AG04449 (cell line): ENCODE measurements at places on chromosomes 12 and 14.

DNA sequence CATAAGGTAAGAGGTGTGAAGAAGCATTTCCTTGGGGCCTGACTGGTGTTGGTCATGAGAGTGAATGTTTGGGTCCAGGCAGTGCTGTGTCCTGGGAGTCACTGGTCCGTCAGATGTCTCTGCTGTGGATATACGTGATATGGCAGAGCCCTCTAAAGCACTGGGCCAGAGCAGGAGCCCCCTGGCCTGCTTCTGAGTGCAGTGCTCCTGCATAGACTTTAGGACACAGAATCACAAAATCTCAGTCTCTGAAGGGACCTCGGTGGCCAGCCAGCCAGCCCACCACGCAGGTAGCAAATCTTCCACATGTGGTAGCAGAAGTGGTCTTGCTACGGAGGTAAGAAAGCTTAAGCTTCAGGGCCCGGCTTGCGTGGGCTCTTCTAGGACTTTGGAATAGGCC, 18.5 kb upstream of the AQP2 start:
- no peak for DNase-seq

DNA sequence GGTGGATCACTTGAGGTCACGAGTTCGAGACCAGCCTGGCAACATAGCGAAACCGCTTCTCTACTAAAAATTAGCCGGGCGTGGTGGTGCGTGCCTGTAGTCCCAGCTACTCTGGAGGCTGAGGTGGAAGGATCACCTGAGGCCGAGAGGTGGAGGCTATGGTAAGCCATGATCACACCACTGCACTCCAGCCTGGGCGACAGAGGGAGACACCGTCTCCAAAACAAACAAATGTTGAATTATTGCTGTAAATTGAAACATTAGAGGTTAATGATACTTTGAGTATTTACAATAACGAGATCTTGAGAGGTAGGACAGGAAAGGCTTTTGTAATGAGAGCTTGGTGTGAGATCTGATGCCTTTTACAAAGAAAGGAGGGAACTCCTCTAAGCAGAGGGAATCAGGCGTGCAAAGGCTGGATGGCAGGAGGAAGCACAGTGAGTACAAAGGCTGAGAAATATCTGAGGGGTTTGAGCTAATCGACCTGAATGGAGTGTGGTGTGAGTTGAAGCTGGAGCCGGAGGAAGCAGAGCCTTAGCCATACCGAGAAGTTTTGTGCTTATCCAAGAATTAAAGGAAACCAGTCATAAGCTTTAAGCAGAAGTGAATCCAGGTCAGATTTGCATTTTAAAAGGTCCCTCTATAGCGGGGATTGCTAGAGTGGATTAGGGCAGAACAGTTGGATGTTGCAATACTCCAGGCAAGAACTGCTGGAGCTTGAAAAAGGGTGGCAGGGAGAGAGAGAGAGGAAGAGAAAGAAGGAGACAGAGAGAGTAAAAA, 1.1 kb downstream of the RHNO1 start:
- DNase-seq = no peak

- no peak for DNase-seq
Observed at GRCh38 chr12:1763153-1763552, 57.2 kb upstream of the LRTM2 start.

GRCh38 chr12:113392520-113392919, 11.2 kb downstream of the SDS start:
- no peak for DNase-seq

- peak; percentile 33 for DNase-seq
Observed at GRCh38 chr14:60805841-60806430, 71.4 kb downstream of the MNAT1 start.

DNA sequence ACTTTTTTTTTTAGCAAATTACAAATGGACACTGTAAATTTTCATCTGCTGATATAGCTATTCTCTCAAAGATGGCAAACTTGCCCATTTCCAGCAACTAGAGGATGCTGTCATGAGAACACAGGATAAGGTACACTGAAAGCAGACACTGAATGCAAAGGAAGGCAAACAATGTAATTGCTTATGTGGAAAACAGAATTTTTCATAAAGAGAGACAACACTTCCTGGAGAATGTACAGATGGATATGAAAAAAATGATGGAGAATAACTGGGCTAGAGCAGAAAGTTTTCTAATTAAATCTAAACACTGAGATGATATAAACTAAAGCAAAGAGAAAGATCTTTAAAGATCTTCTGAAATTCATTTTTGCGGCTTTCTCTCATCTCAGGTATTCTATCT, 581 bp downstream of the CD69 start:
- no peak for DNase-seq

- no peak for DNase-seq
Observed at GRCh38 chr14:34983786-34984185, 994 bp downstream of the SRP54 start.

GRCh38 chr12:19066475-19067001, 63.0 kb upstream of the PLEKHA5 start:
- no peak for DNase-seq

GRCh38 chr14:102028733-102029132, 58.1 kb downstream of the HSP90AA1 start:
- peak; percentile 58 for DNase-seq

DNA sequence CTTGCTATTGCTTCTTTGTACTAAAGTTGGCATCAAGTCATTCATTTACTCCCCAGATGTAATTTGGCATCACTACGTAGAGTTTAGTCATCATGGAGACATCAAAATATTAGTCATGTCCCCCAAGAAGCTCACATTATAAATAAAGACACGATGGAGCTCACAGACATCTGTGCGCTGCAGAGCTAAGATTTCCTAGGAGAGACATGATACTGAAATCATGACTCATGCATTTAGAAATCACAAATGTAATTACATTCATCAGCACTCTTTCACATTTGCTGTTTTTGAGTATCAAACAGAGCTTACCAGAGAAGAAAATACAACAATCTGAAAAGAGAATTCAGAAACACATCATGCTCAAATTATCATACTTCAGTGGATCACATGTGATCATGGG, 169.8 kb downstream of the LRIG3 start:
- DNase-seq = peak; percentile 71

- DNase-seq = no peak
Observed at GRCh38 chr12:123398177-123398549, 14.2 kb downstream of the KMT5A start.

- no peak for DNase-seq
Observed at GRCh38 chr14:51014086-51014485, 69.8 kb upstream of the PYGL start.

DNA sequence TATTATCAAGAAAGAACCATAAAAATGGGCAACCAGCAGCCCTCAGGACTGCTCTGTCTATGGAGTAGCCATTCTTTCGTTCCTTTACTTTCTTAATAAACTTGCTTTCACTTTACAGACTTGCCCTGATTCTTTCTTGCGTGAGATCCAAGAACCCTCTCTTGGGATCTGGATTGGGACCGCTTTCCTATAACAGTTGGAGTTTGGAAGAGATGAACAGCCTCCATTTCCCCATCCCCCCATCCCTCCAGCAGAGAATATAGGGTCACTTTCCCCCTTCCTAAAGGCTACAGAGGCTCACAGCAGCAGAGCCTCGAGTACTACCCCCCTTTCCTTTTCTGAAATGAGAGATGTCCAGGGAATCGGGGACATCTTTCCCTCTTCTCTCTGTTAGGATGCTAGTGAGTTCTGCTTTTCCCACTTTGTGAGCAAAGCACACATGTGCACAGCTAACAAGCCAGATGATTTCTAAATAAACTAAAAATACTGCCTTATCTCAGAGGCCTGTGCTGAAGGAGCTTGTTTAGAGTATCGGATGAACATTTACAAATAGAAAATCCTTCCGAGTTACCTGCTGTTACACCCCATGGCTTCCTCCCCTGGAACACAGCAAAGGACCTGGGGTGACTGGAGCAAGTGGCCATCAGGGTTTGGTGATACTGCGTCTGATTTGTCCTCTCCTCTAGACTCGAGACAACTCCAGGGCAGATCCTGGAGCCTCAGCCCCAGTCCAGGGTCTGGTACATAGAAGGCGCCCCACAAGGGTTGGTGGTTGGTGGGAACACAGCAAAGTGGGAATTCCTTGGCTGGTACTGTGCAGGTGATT, 144.2 kb downstream of the SLC38A6 start:
- DNase-seq = no peak

DNA sequence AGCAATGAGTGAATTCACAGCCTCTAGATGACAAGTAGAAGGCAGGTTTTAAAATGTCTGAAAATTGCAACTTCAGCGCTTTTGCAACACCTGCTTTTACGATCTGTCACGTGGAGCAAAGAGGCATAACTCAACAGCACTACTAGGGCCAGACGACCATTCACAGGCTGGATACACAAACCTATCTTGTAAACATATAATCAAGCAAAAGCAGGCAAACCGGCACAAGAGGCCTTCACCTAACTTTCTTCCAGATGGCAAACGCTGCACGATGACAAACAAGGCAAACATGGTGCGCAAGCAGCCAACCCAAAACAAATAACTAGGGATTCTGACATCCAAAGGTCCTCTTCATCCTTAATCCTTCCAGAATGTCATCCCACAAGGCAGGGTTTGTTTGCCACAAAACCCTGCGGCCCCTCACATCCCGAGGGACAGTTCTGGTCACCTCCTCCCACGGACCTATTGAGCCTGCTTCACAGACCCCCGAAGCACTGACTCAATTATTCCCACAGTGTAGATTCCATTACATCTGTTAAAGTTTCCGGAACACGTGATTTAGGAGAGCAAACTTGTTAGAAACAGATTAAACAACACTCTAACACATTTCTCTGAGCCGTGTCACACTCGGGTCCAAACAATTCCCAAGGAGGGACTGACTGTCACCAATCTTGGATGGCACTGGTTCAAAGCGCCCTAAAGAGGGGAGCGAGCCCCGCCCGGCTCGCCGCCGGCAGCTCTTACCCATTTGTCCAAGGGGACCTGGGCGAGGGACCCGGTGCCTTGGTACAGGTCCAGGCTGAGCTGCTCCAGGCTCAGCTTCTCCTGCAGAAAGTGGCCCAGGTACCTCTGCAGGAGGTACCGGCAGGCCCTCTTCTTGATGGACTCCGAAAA, 823 bp downstream of the ATG2B start:
- no peak for DNase-seq

DNA sequence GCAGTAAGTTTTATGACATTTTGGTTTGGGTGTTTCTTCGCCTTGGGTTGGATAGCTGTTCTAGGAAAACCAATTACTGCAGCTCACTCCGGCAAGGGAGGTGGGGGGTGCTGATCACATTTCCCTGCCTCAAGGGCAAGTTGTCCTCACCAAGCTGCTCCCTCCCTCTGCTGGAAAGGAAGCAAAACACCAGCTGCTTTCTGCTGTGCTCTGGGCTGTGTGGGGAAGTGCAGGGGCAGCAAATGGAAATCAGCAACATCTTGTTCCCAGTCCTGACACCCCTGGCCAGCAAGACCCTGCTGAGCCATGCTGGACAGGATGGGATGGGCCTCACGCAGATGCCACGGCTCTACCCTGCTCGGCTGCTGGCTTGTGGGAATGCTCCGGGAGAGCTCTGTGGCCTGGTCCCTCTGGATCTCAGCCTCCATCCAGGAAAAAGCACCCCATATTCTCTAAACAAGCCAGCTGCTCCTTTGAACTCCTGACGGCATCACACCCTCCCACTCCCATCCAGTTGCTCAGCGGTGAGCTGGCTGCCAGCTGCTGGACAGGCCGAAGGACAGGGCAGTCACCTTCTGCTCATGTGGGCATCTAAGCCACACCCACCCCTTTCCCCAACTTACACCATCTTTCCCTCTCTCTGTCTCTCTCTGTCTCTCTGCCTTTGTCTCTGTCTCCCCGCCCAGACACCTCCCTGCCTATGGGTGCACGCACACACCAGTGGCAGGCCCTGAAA, 52.4 kb upstream of the EIF5 start:
- DNase-seq = no peak

DNA sequence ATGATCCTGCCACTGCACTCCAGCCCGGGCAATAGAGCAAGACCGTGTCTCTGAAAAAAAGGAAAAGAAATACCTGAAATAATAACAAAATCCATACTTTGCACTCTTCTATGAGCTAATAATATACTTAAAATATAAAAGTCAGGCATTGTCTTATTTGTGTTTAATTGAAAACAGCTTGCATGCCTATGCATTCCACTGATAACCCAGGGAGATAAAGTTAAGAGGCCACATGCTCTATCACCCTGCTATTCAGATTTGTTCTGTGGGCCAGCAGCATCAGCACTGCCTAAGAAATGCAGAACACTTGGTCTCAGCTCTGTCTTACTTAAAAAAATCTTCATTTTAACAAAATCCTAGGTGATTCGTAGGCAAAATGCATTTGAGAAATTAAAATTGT, 99.2 kb downstream of the LGR5 start:
- DNase-seq = no peak

- no peak for DNase-seq
Observed at GRCh38 chr12:81288651-81289050, 210.8 kb downstream of the ACSS3 start.

GRCh38 chr14:71590131-71590530, 342.1 kb upstream of the RGS6 start:
- DNase-seq = no peak

DNA sequence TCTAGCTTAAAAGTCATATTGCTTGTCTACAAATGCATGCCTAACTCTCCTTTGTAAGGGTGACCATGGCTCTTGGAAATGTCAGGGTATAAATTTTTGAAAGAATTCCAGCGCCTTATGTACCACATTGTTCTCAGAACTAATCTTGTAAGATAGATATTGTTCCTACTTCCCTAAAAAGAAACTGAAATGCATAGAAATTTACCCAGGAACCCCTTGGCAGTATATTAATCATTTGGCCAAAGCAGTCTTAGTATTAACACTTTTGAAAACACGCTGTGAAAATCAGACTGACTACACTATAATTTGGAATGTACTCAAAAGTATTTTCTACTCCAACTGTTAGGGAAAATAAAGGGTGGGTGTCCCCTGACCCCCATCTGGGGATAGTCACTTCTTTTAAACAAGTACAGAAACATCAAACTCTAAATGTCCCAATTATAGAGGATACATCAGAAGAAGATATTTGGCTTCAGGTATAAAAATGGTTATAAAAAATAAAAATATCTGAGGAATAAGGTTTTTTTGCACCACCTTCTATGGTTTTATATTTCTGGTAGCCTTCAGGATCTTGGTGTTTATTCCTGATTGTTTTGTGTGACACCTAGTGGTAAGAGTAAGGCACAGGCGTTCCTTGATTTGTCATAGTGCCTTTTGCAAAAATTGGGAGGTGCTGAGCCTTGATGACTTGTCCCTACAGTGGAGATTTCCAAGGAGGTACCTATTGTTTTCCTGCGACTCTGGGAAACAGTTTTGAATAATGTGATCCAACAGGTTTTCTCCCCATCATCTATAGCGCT, 2.2 kb upstream of the NFKBIA start:
- no peak for DNase-seq

DNA sequence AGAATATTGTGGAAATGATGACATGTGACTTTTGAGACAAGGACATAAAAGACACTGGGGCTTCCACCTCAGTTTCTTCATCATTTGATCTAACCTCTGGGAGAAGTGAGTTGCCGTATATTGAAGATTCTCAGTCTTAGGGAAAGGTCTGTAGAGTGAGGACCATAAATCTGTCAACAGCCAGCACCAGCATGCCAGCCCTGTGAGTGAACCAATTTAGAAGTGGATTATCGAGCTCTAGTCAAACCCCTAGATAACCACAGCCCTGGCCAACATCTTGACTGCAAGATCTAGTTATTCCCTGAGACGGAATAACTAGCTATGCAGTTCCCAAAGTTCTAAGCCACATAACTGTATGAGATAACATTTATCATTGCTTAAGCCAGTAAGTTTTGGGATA, 108.8 kb upstream of the PTPRR start:
- DNase-seq = no peak

GRCh38 chr14:101402936-101403660, 158.2 kb upstream of the DIO3 start:
- no peak for DNase-seq
